ENCODE measurements at places on chromosomes 4 and X.

DNA sequence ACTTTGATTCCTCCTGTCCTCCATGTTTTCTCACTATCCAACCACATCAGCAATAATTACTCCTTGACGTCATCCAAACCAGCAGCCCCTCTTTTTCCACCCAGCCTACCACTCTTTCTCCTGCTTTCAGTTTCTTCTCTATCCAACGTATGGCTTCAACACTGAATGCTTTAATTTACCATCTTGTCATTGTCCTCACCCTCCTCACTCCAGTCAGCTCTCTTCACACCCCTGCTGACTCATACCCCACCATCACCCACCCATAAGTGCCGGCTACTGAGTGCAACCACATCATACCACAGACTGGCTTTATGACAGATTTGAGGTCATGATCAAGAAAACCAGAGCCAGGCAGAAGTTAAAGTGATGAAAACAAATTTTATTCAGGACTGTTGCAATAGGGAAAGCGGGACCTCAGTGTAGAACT is 9.8 kb upstream of the ANXA5 start:
- no peak for DNase-seq

DNA sequence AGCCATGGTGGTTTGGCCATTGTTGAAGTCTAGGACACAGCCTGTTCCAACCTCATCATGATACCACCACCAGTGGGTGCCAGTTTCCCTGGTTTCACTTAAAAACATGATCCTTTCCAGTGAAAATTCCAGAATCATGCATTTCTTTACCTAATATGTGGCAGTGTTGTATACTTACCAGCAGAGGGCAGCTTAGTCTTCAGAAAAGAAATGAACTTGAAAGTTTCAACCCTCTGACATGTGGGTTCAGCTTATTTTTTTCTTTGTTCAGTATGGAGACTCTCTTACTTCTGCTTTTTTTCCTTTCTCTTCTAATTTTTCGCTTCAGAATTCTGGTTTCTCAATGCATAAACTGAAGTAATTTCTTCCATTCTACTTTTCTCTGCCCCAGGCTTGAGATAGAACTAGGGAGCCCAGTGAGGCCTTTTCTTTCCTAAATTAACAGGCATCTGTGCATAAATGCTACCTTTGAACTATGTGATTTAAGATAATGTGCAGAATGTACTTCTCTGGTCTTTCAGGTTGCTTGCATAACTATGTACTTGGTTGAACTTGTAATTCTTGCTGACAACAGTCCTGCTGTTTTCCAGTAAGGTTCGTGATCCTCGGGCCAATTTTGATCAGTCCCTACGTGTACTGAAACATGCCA is 10.7 kb downstream of the LIAS start:
- no peak for DNase-seq

GRCh38 chr4:39528061-39528465 is 824 bp upstream of the UGDH start:
- no peak for DNase-seq

DNA sequence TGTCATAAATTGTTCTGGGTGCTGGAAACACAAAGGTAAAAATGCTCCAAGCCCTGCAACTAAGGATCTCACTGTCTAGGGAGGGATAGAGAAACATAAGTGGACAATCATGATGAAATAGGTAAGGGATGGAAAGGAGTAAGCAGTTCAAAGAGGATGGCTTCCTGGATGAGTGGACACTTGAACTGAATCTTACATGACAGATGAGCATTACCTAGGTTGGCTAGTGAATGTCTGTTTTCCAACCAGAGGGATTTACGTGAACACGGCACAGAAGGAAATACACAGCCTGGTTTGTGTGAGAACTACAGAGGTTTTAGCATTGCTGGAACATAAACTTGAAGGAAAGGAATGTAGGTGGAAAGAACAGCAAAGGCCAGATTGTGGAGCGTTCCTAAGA is 150.2 kb upstream of the GALNT7 start:
- no peak for DNase-seq

DNA sequence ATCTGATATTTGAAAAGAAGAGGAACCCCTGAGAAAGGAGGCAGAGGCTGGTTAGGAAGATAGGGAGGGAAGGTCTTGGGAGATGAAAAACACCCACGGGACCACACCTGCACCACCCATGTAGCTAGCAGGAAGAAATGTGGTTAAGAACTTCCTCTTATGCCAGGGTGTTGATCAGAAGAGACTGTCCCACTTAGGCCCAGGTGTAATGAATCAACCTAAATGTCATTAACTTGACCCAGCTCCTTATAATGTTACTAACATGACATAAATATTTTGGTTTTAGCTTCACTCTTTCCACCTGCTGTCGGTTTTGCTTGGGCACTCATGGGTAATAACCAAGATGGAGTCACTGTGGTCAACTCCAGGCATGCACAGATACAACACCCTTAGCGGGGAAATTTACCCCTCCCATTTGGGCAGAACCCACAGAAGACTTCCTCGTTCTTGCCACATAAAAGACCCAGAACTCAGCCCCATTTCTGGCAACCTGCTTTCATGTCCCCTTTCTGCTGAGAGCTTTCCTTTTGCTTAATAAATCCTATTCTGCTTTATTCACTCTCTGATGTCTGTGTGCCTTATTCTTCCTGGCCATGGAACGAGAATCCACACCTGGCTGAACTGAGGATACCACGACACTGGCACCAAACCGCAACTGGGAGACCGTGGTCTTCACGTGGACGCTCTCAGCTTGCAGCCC is 46.8 kb downstream of the ZNF141 start:
- no peak for DNase-seq

GRCh38 chr4:153904011-153904410 is 115.1 kb upstream of the SFRP2 start:
- DNase-seq = no peak

- no peak for DNase-seq
Measured at GRCh38 chrX:8971116-8971515, 62.8 kb downstream of the FAM9B start.

All from stimulated activated CD4-positive, alpha-beta T cell treated with anti-CD3 and anti-CD28 coated beads, TNF-alpha, amount 100 ng/mL, for 4 hours (primary cell).